ENCODE measurements at places on chromosomes 3 and 15.

DNA sequence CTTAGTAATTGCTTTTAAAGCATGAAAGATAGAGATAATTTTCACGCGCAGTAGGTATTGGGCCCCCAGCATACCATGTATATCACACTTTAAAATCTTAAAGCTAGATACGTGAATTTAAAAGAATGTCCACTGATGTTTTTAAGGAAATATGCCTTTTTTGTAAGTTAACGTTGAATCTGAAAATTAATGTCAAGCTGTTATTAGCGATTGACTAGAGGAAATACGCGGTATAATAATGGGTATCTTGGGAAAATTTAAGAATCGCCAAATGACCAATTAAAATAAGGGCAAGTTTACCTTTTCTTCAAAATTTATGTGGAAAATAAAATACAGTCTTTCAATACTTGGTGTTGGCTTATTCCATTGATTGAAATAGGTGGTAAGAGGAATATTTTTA lies 13.3 kb upstream of the CHD2 start:
- DNase-seq: no peak

GRCh38 chr3:49906073-49906743 lies 2.5 kb upstream of the MST1R start:
- DNase-seq: peak; percentile 9

- no peak for DNase-seq
Measured at GRCh38 chr3:55880357-55880756, 393.3 kb upstream of the WNT5A start.

DNA sequence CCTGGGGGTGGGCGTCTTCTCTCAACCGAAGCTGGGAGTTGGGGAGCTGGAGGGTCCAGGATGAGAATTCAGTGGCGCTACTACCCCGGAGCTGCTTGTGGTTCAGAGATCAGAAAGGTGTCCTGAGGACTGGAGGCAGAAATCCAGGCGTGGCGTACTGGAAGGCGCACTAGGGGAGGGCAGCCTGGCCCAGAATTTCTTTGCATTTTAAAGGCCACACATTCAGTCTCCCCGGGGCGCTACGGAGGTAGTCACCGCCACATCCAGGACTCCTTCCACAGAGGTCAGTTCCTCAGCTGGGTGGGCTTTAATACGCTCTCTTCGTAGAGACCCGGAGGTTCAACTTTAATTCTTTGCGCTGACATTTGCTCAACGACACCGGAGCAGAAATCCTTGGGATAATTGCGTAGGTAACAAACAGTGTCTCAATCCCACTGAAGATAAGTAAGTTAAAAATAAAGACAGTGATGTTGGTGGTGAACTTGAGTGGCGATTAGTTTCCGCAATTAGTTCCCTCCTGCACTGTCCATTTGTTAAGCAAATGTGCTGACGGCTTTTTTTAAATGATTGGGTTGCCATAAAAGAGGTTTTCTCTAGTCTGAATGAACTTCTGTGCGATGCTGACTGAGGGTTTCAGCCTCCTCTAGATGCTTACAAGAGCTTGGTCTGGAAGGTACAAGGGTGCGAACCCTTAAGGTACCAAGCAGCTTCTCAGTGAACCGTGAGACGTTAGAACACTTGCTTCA lies 535 bp downstream of the MCTP2 start:
- DNase-seq: no peak

- DNase-seq: peak; percentile 6
Measured at GRCh38 chr3:129794311-129795185, 99.0 kb downstream of the TMCC1 start.

GRCh38 chr3:63064209-63064755 lies 189.1 kb upstream of the CADPS start:
- DNase-seq: no peak

DNA sequence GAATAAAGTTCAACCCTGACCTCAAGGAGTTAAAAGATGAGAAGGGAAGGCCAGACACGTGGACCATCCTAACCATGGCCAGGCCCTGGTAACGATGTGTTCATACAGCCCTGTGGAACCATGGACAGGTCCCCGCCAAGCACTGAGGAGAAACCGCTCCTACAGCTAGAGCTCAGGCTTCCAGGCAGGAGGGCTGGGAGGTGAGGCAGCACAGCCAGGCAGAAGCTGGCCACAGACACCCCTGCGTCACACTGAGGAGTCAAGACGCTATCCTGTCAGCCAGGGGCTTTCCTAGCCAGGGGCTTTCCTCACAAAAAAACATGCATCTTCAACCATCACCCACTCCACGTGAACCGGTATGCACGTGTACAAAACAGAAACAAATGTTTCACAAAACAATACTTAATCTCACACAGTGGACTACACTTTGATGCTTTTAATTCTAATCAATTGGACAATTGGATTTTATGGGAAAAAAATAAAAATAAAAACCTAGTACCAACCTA lies 73.2 kb downstream of the TBC1D2B start:
- no peak for DNase-seq

- no peak for DNase-seq
Measured at GRCh38 chr3:66484106-66484844, 16.5 kb downstream of the LRIG1 start.

DNA sequence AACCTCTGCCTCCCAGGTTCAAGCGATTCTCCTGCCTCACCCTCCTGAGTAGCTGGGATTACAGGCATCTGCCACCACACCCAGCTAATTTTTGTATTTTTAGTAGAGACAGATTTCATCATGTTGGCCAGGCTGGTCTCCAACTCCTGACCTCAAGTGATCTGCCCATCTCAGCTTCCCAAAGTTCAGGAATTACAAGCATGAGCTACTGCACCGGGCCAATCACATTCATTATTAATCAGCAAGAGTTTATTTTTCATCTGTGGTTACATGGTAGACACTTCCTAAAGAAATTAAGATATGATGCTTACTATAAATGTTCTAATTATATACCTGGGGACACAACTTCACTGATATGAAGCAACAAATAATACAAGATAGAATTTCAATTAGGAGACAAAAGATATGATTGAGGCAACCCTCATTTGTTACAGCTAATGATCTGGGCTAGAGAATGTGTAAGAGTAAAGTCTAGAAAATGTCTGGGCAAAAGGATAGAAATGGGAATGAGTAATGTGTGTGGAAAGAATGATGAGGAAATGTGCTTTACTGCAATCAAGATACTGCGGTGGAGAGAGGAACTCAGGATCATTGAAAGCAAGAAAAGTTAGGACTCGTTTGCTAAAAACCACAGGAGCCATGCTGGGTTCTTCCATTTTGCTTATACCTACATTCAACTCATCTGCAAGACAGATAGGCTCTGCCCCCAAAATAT lies 366.8 kb downstream of the ZIC1 start:
- no peak for DNase-seq

DNA sequence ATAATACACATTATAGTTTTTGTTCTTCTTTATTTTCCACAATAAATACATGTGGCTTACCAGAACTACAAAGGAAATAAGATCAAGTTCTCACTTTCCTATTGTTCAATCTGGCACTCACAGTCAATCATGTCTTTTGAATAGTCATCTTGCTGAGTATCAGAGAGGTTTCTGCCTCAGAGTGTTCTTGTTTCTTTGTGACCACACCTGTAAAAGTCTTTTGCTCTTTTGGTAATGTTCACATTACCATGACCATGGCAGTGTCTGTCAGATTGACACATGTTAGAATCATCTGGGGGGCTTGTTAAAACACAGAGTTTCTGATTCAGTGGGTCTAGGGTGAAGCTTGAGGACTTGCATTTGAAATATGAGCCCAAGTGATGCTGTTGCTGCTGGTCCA lies 135.0 kb downstream of the SATB1 start:
- no peak for DNase-seq

Measured in CD14-positive monocyte (primary cell).